ENCODE measurements at places on chromosomes 2 and 18.

- no peak for DNase-seq
Measured at GRCh38 chr2:105809097-105809473, 64.4 kb downstream of the NCK2 start.

GRCh38 chr2:39511605-39512433 lies 74.7 kb upstream of the MAP4K3 start:
- no peak for DNase-seq

- DNase-seq: no peak
Measured at GRCh38 chr2:18752667-18753422, 163.5 kb upstream of the NT5C1B start.

DNA sequence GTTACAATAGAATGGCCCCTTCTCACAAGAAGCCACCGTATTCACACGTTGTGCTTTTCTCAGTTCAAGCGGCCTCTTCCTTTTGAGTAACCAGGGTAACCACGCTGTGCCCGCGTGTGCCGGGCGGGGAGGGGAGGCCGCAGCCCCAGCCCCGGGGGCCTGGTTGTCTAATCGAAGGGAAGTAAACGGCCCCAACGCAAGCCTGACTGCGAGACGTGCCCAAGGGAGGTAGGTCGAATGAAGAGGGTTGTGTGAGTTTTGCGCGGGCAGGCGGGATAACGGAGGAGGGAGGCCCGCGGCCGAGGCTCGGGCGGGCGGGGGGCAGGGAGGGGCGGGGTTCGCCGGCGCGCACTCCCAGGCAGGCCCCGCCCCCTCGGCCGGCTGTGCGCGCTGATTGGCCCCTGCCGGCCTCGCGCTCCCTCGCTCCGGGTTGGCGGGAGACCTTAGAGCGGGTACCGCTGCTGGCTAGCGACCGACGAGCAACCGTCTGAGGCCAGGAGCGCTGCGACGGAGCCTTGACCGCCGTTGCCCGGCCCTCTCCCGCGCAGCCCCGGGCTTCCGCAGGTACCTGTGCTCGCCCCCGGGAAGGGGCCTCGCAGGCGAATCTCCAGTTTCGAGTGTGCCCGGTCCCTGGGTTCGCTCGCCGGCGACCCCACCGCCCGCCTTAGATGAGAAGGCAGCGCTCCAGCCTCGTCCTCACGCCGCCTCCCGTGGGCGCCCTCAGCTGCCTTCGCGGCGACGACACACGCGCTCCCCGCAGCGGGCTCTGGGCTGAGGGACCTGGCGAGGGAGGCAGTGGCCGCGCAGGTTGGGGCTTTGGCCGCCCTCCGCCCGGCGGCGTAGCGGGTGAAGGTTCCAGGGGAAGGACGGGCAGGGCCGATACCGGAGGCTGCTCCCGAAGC lies at the start of gene SPDYA:
SPDYA (plus strand) TSS at position 451 of the 902 bp plus-strand sequence. CDS start 5,181 bp downstream, outside the sequence.
- peak; percentile 48 for DNase-seq

- DNase-seq: no peak
Measured at GRCh38 chr2:233317196-233317943, 9.8 kb downstream of the SAG start.

Data from Daoy (cell line).